ENCODE measurements at places on chromosomes 2 and 18.

DNA sequence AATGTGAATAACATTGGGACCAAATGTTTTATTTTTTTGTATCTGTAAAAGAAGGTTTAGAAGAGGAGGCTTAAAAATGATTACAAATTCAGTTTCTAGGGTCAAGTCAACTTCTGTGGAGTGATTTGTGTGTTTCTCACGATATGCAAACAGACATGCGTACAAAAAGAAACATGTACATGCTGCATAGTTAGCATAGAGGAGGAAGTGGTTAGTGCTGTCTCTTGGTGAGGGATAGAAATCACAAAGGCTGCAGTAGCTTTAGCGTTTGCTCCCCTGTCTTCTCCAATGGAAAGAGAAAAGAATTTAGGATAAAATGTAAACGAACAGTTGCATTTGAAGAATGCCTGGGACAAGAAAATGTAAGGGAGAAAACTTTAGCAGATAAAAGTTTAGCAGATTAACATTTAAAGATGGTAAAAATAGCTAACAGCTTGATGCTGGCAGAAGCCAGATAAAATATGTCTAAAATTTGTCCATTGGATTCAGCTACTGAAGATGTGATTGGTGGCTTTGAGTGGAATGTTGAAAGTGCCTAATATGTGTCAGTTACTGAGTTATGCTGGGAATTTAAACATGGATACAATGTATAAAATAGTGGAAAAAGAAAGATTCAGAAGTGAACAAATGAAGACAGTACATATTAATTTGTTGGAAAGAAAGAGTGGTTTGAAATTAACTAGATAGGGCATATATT lies 44.9 kb downstream of the MALT1 start:
- DNase-seq, result no peak

- DNase-seq, result no peak
These were observed 244.2 kb upstream of the BOD1L2 start for GRCh38 chr18:56902653-56903052.

- DNase-seq, result no peak
These were observed 289.0 kb upstream of the TFPI start for GRCh38 chr2:187842978-187843847.

GRCh38 chr2:219621935-219622334 lies 5.5 kb upstream of the SLC4A3 start:
- DNase-seq, result no peak

DNA sequence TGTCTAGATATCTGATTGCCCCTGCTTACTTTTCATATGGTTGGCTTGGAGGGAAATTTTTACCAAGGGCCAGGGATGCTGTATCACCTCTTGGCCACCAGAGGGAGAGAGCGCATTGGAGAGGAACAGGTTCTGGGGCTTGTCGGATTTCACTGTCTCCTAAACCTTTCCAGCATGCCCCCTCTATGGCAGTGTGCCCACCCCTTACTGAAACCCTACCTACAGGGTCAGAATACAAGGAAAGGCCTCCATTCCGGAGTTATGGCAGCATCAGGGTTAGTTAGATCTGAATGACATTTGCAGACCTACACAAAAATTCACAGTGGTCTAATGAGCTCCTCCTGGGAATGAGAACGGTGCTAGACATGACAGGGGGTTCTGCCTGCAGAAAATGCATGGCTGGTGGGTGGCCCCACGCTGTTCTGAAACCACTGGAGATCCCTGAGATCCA lies 5.8 kb downstream of the SLC14A2 start:
- peak; percentile 44 for DNase-seq

- no peak for DNase-seq
These were observed 296.0 kb upstream of the MGAT5 start for GRCh38 chr2:133957724-133958480.

All from D721Med (cell line).